ENCODE measurements at places on chromosomes 11 and 22. TPM values are rescaled to one million over a fixed set of nuclear protein-coding genes. Genes with fewer than 3 reads are reported as not detected.
A peak's percentile ranks its signal among the peaks of the same experiment; 100 is the strongest.

GRCh38 chr11:117627259-117627658 lies 169.8 kb downstream of the DSCAML1 start:
- no peaks in the 10 kb centered on the region for H3K27me3 ChIP-seq
- no peak overlapping the region for H3K27ac ChIP-seq
- no peak overlapping the region for H3K4me3 ChIP-seq

Gene OR10D3
- not detected for polyA plus RNA-seq

DNA sequence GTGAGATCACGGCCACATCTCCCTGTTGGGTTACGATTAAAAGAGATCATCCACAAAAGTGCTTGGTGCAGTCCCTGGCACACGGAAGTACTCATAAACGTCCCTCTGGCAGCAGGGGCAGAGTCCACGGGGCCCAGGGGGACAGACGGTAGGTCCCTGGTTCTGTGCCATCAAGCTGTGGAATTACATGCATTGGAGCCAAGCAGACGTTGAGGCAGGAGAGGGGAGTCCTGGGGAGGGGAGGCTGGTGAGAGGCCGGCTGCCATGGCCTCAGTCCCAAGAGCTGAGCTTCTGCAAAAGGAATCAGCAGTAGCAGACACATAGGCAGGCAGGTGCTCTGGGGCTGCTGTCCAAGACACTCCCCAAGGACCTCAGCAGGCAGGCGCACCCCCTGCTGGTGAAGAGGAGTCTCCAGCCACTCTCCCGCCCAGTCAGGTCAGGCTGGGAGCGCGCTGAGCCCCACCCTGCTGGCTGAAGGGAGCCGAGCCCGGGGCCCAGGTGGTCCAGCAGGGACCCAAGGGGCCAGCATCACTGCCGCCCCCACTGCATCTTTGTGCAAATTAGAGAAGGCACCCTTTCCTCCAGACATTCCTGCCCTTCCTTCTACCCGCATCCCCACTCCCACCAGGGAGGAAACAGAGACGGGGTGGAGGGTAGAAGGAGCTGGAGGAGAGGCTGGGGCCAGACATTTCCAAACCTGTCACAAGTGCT lies 7.6 kb upstream of the KCTD17 start:
- no peak for DNase-seq
- peaks cover 7% of the 10 kb centered on the region for H3K4me1 ChIP-seq
- no peaks in the 10 kb centered on the region for H3K36me3 ChIP-seq
- H3K4me3 ChIP-seq, result no peak overlapping the region
- peaks cover 11% of the 10 kb centered on the region for H3K27me3 ChIP-seq

DNA sequence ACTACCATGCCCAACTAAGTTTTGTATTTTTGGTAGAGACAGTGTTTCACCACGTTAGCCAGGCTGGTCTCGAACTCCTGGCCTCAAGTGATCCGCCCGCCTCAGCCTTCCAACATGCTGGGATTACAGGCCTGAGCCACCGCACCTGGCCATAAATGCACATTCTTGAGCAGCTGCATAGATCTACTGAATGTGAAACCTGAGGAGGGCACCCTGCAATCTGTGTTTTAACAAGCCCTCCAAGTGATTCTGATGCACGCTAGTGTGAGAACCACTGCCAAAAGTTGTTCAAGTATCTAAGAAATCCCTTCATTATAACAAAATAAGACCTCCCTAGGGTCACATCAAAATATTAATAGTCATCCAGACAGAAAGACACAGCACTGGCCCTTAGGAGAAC lies 89.3 kb downstream of the RDX start:
- H3K27me3 ChIP-seq, result no peaks in the 10 kb centered on the region
- no peaks in the 10 kb centered on the region for H3K36me3 ChIP-seq
- no peak for DNase-seq

- no peak for DNase-seq
- peaks cover 13% of the 10 kb centered on the region for H3K27me3 ChIP-seq
- no peak overlapping the region for H3K27ac ChIP-seq
- H3K4me1 ChIP-seq, result no peaks in the 10 kb centered on the region
- no peaks in the 10 kb centered on the region for H3K36me3 ChIP-seq
These were observed 49.0 kb downstream of the LINC01488 start for GRCh38 chr11:69530278-69531070.

DNA sequence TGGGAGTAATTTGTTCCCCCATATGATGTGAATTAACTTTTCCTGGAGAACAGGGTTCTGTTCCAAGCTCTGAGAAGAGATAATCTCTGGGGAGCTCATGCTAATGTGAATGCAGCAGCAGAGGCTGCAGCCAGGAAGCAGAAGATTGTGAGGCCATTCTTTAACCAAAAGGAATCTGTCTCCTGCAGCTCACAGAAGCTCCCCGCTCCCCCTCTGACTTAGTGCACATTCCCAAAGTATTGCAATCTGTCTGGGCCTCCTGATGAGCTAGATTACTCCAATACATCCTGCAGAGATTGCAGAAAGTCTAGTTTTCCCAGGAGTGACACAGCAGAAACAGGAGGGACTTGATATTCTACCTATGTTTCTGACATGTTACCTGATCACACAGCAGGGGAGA lies 420.6 kb upstream of the FAT3 start:
- no peak for DNase-seq
- H3K4me1 ChIP-seq, result no peaks in the 10 kb centered on the region
- H3K4me3 ChIP-seq, result no peak overlapping the region
- no peaks in the 10 kb centered on the region for H3K36me3 ChIP-seq
- no peaks in the 10 kb centered on the region for H3K27me3 ChIP-seq

DNA sequence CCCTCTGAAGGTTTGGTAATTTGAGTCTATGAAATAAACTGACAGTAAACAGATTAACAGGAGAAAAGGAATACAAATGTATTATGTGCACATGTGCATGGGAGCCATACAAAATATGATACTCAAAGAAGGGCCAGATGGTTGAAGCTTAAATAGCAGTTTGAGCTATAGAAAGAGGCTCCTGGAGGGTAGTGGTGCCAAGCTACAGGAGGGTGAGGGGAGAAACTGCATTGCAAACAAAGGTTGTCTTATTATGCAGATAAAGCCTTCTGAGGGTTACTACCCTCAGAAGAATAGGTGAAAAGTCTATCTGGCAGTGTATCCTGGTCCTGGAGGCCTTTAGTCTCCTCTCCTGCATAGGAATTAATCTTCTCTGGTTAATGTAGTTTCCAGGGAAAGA lies 267.3 kb upstream of the MPPED2 start:
- DNase-seq, result no peak
- H3K4me1 ChIP-seq, result no peaks in the 10 kb centered on the region
- no peaks in the 10 kb centered on the region for H3K36me3 ChIP-seq
- H3K27me3 ChIP-seq, result no peaks in the 10 kb centered on the region

- H3K4me1 ChIP-seq, result no peaks in the 10 kb centered on the region
- H3K27ac ChIP-seq, result no peak overlapping the region
- H3K36me3 ChIP-seq, result no peaks in the 10 kb centered on the region
- H3K4me3 ChIP-seq, result no peak overlapping the region
- DNase-seq, result no peak
These were observed 523.2 kb upstream of the TENM4 start for GRCh38 chr11:79963856-79964645.

DNA sequence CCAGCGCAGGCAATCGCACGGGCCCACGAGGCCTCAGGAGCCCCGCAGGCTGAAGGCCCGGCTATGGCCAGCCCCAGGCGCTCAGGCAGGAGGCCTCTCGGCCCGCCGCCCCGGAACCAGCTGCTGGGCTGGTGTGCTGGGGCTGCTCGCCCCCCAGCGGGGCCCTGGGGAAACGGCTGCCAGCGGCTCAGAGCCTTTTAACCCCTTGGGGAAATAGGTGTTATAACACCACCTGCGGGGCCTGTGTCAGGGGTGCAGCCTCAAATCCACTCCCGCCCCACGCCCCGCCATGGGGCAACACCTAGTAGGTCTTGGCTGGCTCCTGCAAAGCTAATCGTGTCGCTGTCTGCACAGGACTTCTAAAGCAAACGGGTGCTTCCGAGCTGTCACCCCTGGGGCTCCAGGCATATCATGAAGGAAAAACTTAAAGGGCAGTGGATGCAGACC lies 237.4 kb downstream of the TTC28 start:
- H3K36me3 ChIP-seq, result no peaks in the 10 kb centered on the region
- DNase-seq, result peak; percentile 66
- no peaks in the 10 kb centered on the region for H3K27me3 ChIP-seq
- H3K27ac ChIP-seq, result peak overlapping the region; percentile 45

GRCh38 chr22:39233710-39234471 lies 10.9 kb downstream of the PDGFB start:
- DNase-seq, result no peak
- H3K4me3 ChIP-seq, result no peak overlapping the region
- H3K4me1 ChIP-seq, result peaks cover 7% of the 10 kb centered on the region
- peaks cover 100% of the 10 kb centered on the region for H3K27me3 ChIP-seq

Measured in thymus (tissue), 14 donors.